ENCODE measurements at places on chromosomes 1 and 21.

- DNase-seq: no peak
Measured at GRCh38 chr1:243264717-243265116, 8.9 kb downstream of the SDCCAG8 start.

DNA sequence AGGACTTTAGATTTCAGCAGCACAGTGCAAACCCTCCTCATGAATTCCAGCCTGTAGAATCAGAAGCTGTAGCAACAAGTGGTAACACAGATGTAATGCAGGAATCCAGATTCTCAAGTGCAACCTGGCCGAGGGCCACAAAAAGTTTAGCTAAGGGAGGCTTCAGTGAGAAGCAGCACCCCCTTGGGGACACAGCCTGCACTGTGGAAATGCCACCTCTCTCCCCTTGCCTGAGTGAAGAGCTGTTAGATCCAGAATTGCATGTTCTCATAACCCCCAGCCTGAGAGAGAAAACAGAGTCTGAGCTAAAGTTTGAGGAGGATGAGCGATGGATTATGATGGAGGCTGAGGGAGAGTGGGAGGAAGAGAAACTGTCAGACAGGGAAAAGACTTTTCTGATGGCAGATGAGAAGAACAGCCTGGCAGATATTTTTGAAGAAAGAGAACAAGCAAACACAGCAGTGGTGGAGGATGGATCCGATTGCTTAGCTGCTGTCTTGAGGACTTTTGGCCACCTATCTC lies 80.5 kb upstream of the BMP8A start:
- DNase-seq: peak; percentile 34

DNA sequence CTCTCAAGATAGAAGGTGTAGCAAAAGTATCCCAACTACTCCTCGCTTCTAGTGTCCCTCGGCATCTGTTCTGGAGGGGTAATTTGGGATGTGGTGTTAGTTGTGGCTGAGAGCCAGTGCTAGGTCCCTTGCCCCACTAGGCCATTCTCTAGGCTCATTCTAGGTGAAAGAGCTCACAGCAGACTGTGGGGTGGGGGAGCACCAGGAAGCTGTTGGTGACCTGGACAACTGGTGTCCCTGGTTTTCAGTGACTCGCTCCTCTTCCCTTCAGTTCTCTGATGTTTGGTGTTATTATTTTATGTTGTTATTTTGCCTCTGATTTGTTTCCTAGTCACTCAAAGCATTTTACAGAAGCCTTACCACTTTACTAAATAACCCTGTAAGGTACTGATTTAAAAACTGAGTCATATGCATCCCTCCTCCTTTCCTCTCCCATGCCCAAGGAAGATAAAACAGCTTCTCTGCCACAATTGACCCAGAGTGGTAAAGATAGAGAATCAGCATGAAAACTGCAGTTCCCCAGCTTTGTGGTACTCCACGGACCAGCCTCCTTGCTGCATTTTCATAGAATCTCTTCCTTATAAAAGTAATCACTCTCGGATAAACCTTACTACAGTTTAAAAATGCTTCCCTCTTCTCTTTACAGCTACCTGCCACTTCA lies 14.1 kb downstream of the DYRK3 start:
- DNase-seq: no peak

DNA sequence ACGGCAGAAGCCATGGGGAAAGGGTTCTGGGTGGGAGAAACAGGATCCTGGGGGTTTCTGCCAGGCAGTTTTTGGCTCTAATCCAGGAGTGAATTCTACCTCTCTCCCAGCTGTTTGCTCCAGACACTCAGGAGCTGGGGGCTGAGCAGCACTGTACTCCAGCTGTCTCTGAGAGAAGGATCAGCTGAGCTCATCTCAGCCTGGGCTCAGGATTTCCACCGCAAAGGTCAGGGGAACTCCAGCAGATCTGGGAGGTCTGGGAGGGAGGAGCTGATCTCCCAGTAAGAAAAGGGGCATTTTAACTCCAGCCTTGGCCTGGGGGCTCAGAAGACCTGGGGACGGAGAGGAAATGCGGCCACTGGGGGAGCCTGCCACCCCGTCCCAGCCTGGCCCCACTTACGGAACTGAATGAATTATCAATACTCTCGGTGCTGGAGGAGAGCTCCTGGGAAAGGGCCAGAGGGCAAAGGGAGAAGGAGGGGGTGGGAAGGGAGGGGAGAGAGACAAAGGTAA lies 17.3 kb downstream of the PI4KB start:
- DNase-seq: no peak

DNA sequence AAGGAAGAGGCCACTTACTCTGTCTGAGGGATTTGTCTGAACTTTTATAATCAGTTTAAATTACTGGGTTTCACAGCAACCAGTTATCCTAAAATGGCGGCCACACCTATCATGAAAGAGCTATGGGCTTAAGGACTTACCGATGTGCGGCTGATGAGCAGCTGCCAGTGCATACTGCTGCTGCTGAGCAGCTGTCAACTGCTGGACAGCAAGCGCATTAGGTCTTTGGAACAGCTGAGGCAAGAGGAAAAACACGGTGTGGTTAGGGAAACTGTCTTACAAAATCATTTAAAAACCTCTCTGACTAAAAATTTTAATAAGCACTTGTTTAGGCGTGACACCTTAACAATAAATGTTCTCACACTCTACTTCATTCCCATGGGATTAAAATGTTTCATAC lies 72.6 kb upstream of the SDC3 start:
- DNase-seq: no peak

DNA sequence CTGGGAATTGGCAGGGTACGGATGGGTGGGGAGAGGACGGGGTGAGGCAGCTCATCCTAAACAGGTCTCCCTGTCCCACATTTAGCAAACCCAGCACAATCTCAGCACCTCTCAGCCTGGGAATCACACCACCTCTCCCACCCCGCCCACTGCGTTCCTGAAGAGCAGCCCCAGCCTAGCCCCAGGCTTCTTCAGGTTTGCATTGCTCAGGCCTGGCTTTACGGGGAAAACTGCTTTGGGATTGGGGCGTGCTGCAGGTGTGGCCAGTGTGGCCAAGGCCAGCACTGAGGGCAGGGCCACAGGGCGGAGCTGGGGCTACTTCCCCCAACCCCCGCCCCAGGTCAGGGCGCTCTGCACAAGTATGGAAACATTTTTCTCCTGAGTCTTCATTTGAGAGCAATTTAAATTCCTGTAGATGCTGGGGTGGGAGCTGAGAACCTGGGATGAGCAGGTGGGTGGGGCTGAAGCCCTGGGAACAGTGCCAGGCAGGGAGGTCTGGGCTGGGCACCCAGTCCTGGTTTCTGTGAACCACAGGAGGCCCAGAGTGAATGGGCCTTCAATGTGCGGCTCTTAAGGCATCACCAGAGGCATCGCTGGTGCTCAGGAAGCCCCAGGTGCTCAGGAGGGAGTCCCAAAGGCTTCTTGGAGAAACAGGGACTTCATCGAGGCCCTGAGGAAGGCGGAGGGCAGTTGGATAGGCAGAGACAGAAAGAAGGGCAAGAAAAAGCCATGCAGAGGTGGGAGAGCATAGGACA lies 24.1 kb downstream of the TNNT2 start:
- no peak for DNase-seq

GRCh38 chr1:26403656-26404055 lies 7.0 kb upstream of the LIN28A start:
- no peak for DNase-seq

DNA sequence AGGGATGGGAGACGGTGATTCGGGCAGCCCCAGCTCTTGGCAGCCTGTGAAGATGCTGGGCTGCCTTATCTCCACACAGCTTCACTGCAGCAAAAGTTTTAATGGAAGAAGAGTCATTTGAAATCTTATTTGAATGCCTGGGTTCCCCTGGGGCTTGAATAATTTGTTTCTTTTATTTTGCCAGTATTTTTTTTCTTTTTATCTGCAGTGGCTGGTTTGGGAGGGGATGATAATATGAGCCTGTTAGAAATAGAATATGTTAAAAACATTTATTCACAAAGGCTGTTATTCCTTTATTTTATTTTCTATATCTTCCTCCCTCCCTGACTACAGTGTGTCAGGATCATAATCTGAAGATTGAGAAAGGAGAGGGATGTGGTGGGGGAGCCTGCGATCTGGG lies 103.4 kb downstream of the ARHGEF10L start:
- no peak for DNase-seq

- DNase-seq: no peak
Measured at GRCh38 chr21:28227881-28228635, 764.6 kb downstream of the LTN1 start.

GRCh38 chr1:214102907-214103306 lies 115.1 kb downstream of the PROX1 start:
- no peak for DNase-seq

DNA sequence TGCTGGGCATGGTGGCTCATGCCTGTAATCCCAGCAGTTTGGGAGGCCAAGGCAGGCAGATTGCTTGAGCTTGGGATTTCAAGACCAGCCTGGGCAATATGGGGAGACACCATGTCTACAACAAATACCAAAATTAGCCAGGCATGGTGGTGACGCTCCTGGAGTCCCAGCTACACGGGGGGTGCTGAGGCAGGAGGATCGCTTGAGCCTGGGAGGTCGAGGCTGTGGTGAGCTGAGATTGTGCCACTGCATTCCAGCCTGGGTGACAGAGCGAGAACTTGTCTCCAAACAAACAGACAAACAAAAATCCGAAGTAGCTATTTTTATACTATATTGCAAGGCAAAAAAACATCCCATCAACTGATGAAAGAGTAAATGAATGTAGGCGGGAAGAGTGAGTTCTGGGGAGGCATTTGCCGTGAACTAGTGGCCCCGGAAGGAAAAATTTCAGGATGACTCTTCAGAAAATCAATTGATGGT lies 40.6 kb downstream of the NCMAP start:
- DNase-seq: no peak

- no peak for DNase-seq
Measured at GRCh38 chr1:35603468-35603867, 30.4 kb downstream of the TFAP2E start.

DNA sequence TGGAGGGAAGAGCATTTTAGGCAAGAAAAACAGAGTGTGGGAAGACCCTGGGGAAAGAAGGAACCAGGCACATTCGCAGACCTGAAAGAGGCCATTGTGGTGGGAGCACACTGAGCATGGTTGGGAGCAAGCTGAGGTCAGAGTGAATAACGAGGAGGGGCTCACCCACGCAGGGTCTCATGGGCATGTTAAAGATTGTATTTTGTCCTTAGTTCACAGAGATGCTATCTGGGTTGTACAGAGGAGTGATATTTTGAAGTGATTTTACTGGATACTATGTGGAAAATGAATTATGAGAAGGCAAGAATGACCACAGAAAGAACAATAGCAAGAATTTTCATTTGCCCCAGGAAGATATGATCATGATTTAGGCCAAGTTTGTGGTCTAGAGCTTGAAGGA lies 578.3 kb upstream of the NR5A2 start:
- DNase-seq: no peak

DNA sequence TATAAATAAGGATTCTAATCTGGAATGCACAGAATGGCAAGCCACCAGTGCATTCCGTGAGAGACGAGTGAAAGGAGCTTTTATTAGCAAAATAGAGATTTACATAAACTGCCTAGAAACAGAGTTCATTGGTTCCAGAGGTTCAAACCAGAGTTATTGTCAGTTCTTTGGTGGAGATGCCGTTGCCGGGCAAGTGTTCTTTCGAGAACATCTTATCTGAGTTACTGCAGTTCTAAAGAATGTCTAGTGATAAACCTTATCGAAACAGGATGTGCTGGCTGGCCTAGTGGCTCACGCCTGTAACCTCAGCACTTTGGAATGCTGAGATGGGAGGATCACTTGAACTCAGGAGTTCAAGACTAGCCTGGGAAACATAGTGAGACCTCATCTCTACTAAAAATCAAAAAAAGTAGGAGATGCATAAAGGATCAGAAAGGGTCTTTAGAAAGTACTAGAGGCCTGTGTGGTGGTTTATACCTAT lies 19.9 kb upstream of the EVI5 start:
- no peak for DNase-seq

GRCh38 chr1:161885759-161886158 lies 119.6 kb downstream of the ATF6 start:
- DNase-seq: no peak

Measured in stimulated activated CD8-positive, alpha-beta memory T cell treated with anti-CD3 and anti-CD28 coated beads, Interleukin-4, amount 100 ng/mL, for 1 hour (primary cell).